Naive thymus-derived CD4-positive, alpha-beta T cell (primary cell): ENCODE measurements at places on chromosomes 13 and 19. TPM values are rescaled to one million over a fixed set of nuclear protein-coding genes. Genes with fewer than 3 reads are reported as not detected.

DNA sequence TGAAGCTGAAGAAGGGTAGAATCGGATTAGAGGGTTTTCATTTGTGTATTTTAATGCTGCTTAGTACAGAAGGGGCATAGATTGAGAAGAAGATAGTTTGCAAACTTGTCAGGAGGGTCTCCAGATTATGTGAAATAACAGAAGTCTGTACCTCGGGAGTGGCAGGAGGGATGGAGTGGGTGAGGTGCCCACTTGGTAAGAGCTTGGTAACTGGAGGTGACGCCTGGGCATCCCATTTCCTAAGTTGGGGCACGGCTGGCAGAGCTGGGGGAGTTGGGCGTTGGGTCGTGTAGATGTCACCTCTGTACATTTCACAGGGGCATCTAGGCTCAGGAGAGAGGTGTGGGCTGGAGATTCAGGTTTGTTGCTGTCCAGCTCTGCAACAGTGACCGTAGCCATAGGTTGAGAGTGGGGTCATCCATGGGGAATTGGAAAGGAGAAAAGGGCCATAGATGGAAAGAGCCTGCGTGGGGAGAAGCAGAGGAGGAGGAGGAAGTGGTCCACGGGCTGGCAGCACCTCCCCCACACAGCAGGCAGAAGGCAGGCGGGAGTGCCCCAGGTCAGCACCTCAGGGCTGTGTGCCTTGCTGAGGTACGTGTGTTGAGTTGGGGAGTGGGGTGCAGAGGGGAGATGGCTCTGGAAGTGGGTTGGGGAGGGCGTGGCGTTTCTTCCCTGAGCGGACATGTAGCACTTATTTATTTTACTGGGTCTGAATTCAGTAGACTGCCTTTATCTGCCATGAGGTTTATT lies 31.2 kb downstream of the MPHOSPH8 start:
- H3K36me3 ChIP-seq, result peaks cover 22% of the 10 kb centered on the region
- H3K27ac ChIP-seq, result no peak overlapping the region
- H3K4me3 ChIP-seq, result no peak overlapping the region
- no peaks in the 10 kb centered on the region for H3K4me1 ChIP-seq
- no peak for DNase-seq
- H3K27me3 ChIP-seq, result no peaks in the 10 kb centered on the region

DNA sequence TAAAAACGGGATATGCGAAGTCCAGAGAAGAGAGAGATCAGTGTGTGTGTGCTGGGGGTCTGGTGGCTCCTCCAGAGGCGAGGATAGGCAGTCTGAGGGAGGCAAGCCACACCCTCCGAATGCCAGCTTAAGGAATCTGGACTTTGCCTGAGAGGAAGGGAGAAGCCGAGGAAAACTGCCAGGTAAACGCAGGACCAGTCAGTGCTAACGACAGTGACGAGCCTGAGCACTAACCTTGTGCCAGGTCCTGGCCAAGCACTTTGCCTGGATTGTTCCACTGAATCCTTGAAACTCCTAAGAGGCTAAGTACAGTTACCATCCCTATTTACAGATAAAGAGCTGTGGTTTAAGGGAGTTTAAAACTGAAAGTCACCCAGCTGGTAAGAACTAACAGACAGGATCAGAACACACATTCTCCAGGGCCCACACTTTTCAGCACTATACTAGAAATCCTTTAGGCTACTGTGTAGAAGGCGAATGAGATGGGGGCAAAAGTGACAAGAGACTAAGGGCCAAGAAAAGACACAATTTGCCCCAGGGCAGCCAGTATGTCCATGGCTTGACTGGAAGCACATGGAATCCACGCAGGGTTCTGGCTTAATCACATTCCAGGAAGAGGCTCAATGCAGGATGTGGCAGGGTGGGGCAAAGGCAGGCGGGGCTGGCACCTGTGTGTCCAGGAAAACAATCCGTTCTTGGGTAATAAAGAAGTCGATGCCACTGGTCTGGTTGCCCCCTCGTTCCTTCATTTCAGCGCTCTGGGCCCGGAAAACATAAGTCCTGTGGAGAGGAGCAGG lies 15.1 kb downstream of the SMG9 start:
- no peak overlapping the region for H3K27ac ChIP-seq
- H3K4me1 ChIP-seq, result no peaks in the 10 kb centered on the region
- no peaks in the 10 kb centered on the region for H3K27me3 ChIP-seq
- DNase-seq, result no peak
- no peak overlapping the region for H3K4me3 ChIP-seq

- no peak overlapping the region for H3K4me3 ChIP-seq
- DNase-seq, result no peak
- no peaks in the 10 kb centered on the region for H3K27me3 ChIP-seq
- peaks cover 11% of the 10 kb centered on the region for H3K4me1 ChIP-seq
- H3K36me3 ChIP-seq, result no peaks in the 10 kb centered on the region
- no peak overlapping the region for H3K27ac ChIP-seq
Measured at GRCh38 chr19:45476304-45476703, 8.5 kb downstream of the FOSB start.

DNA sequence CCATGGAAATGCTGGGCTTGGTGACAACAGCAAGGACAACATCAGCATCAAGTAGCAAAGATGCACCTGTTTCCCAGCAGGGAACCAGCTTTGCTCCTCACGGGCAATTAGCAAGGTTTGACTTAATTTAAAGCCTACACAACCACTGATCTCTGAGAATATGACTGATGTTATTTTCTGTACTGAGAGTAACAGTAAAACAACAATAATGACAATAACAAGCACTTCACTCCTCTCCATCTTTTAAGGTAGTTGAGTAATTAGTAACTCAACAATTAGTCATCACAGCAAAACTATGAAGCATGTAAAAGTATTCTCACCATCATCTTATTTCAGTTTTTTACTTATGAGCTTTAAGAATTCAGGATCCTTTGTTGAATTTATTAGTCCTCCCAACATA lies 37.3 kb downstream of the ENOX1 start:
- H3K36me3 ChIP-seq, result no peaks in the 10 kb centered on the region
- H3K4me3 ChIP-seq, result no peak overlapping the region
- H3K4me1 ChIP-seq, result no peaks in the 10 kb centered on the region
- no peaks in the 10 kb centered on the region for H3K27me3 ChIP-seq

GRCh38 chr13:31330236-31330635 lies 130.5 kb downstream of the B3GLCT start:
- no peaks in the 10 kb centered on the region for H3K4me1 ChIP-seq
- no peak for DNase-seq
- H3K36me3 ChIP-seq, result no peaks in the 10 kb centered on the region
- H3K27me3 ChIP-seq, result no peaks in the 10 kb centered on the region
- H3K27ac ChIP-seq, result no peak overlapping the region

DNA sequence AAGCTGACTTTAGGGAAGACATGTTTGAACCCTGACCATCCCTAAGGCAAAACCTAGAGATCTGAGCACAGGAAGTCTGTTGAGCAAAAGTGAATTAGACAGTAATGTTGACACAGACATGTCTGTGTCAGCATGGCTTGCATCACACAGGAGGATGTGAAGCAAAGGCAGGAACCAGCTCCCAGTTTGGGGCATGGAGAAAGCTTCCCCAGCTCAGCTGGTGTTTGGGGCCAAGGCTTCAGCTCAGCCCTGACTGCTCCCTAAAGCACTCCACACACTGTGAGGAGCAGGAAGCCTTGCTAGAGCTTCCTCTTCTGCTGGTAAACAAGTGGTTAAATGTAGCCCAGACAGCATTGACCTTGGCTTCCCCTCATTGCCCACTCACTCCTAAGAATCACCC lies 153.8 kb upstream of the UBL3 start:
- no peak overlapping the region for H3K27ac ChIP-seq
- no peak overlapping the region for H3K4me3 ChIP-seq
- DNase-seq, result no peak
- no peaks in the 10 kb centered on the region for H3K27me3 ChIP-seq

DNA sequence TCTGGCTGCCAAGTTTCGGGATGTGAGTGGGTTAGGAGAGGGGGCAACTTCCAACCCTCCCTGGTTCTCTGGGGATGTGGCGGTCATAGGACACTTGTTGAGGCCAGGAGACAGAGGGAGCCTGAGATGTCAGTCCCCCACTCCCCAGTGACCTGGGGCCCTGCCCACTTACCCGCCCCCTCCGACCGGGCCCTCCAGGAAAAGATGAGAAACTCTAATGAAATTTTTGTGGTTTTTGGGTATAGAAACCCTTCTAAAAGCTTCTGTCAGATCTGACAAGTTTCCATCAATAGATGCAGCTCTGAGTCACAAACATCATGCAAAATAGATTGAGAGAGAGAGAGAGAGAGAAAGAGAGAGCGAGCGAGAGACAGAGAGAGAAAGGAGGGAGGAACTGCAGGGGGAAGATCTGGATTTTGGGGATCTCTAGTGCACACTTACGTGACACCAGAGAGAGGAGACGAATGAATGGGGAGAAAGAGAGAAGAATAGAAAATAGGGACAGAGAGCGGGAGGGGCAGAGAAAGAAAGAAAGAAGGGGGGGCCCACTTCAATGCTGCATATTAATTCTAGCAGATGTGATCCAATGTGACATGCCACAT lies 94.0 kb downstream of the PTPRS start:
- no peak overlapping the region for H3K4me3 ChIP-seq
- no peaks in the 10 kb centered on the region for H3K27me3 ChIP-seq
- H3K27ac ChIP-seq, result no peak overlapping the region

GRCh38 chr13:52906122-52906903 lies 57.9 kb upstream of the PCDH8 start:
- DNase-seq, result no peak
- H3K36me3 ChIP-seq, result no peaks in the 10 kb centered on the region
- no peak overlapping the region for H3K27ac ChIP-seq
- no peaks in the 10 kb centered on the region for H3K27me3 ChIP-seq
- H3K4me3 ChIP-seq, result no peak overlapping the region

- H3K27me3 ChIP-seq, result no peaks in the 10 kb centered on the region
- H3K36me3 ChIP-seq, result no peaks in the 10 kb centered on the region
- no peaks in the 10 kb centered on the region for H3K4me1 ChIP-seq
- H3K4me3 ChIP-seq, result no peak overlapping the region
- H3K27ac ChIP-seq, result no peak overlapping the region
Measured at GRCh38 chr13:106702505-106702904, 134.6 kb upstream of the ARGLU1 start.

DNA sequence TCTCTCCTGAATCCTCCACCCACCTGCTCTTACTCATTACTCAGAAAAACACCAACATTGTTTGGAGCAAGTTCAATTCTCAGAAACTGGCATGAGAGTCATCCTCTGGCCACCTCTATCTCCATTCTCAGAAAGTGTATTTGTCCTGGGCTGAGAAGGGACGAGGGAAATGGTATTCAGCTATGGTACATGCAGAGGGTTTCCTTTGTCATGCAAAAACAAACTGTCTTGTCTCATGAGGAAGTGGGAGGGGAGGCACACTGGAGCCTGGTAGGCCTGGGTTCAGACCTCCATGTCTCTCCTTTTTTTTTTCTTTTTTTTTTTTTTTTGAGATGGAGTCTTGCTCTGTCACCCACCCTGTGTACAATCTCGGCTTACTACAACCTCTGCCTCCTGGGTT lies 31.9 kb upstream of the LILRA2 start:
- H3K27me3 ChIP-seq, result no peaks in the 10 kb centered on the region
- no peak for DNase-seq
- H3K27ac ChIP-seq, result no peak overlapping the region
- H3K4me3 ChIP-seq, result no peak overlapping the region
- no peaks in the 10 kb centered on the region for H3K4me1 ChIP-seq

GRCh38 chr19:16847430-16847829 lies 18.2 kb downstream of the SIN3B start:
- H3K4me3 ChIP-seq, result no peak overlapping the region
- H3K27ac ChIP-seq, result no peak overlapping the region

DNA sequence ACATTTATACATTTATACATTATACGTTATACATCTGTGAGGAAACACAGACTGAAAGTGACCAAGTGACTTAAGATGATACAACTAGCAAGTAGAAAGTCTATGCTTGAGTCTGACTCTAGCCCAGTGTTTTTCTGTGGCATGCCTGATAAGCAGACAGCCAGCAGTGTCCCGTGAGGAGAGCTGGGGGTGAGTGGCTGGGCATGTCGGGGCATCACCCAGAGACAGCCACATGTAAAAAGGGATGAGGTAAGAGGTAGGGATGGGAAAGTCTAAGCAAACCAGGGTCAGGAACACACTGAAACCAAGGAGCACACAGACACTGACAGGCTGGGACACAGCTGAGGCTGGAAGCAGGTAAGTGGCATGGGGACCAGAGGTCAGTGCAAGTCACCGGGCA lies 333.2 kb downstream of the FOXO1 start:
- H3K36me3 ChIP-seq, result no peaks in the 10 kb centered on the region
- DNase-seq, result no peak
- peaks cover 16% of the 10 kb centered on the region for H3K4me1 ChIP-seq
- no peaks in the 10 kb centered on the region for H3K27me3 ChIP-seq
- H3K4me3 ChIP-seq, result no peak overlapping the region
- H3K27ac ChIP-seq, result no peak overlapping the region

DNA sequence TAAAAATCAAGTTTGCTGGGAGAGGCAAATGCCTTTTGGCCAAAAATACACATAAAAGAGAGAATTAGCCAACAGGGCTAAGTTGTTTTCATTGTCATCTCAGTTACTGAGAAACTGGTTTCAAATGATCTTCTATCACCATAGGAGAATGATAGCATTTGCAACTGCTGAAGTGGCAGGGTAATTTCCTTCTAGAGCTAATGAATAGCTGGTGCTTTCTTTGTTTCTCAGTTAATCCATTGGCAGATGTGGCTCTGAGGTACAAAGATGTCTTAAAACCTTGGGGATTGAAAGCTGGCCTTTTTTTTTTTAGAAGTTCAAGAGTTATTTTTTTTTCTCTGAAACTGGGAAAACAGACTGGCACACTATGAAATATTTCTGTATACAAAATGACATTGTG lies 332.7 kb upstream of the KLF12 start:
- DNase-seq, result no peak
- no peaks in the 10 kb centered on the region for H3K27me3 ChIP-seq
- no peaks in the 10 kb centered on the region for H3K36me3 ChIP-seq
- H3K4me3 ChIP-seq, result no peak overlapping the region
- no peak overlapping the region for H3K27ac ChIP-seq

GRCh38 chr19:1609103-1609396 lies 3.8 kb upstream of the UQCR11 start:
- no peak for DNase-seq
- peak overlapping the region; percentile 66 for H3K27ac ChIP-seq
- H3K36me3 ChIP-seq, result peaks cover 42% of the 10 kb centered on the region
- H3K4me3 ChIP-seq, result peak overlapping the region; percentile 68
- no peaks in the 10 kb centered on the region for H3K27me3 ChIP-seq

GRCh38 chr19:1503089-1503924 lies 9.5 kb downstream of the ADAMTSL5 start:
- peak; percentile 80 for DNase-seq
- H3K36me3 ChIP-seq, result no peaks in the 10 kb centered on the region
- H3K27me3 ChIP-seq, result peaks cover 5% of the 10 kb centered on the region

GRCh38 chr13:28533441-28534166 lies 38.7 kb upstream of the FLT1 start:
- peaks cover 9% of the 10 kb centered on the region for H3K4me1 ChIP-seq
- H3K4me3 ChIP-seq, result no peak overlapping the region
- DNase-seq, result no peak
- no peaks in the 10 kb centered on the region for H3K36me3 ChIP-seq
- H3K27ac ChIP-seq, result no peak overlapping the region
- peaks cover 24% of the 10 kb centered on the region for H3K27me3 ChIP-seq

The NR2C2AP gene
- 13.8 TPM for total RNA-seq

The ATP12A gene
- not detected for total RNA-seq

The LILRB2 gene
- 1.5 TPM for total RNA-seq

The FXYD1 gene
- total RNA-seq, result 0.46 and 0.51 TPM in 2 replicates

The PRTN3 gene
- total RNA-seq, result not detected

The AP1M2 gene
- total RNA-seq, result not detected

The NLRP12 gene
- total RNA-seq, result not detected in 2 replicates

The PDX1 gene
- not detected for total RNA-seq

The LGALS7B gene
- not detected for total RNA-seq

The MCEMP1 gene
- total RNA-seq, result not detected
